ENCODE measurements at places on chromosomes 5 and 9.

- DNase-seq, result no peak
These were observed 223.1 kb upstream of the PAPPA start for GRCh38 chr9:115930472-115930871.

DNA sequence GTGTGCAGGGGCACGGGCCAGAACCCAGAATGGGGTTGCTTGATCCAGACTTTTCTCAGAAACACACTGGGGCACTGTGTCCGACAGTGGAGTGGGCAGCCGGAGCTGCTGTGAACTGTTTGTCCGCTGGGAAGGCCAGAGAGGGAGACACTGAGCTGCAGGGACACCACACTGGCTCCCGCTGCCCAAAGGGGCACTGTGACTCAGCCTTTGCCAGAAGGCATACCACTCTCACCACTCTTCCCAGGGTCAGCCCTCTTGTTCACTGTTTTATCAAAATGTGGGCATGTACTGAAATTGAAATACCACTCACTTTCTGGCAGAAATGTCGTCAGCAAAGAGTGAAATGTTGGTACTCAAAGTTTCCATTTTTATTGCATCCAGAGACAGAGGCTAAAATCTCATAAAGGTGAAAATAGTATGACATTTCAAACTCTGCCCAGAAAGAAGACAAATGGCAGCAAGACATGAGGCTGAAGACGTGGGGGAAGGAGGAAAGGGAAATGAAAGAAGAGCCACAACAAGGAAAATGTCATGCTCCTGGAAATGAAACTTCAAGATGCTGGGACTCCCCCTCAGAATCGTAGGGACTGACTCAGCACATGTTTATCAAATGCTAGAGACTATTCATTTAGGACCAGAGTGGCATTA is 4.5 kb upstream of the IL7R start:
- no peak for DNase-seq

GRCh38 chr5:62590387-62590786 is 11.8 kb downstream of the LRRC70 start:
- DNase-seq, result no peak

- no peak for DNase-seq
These were observed at the start of gene TNFAIP8 for GRCh38 chr5:119355685-119356611. TSS of gene TNFAIP8 (plus strand) at chr5:119356019. CDS start at chr5:119356091, 72 bp downstream.

DNA sequence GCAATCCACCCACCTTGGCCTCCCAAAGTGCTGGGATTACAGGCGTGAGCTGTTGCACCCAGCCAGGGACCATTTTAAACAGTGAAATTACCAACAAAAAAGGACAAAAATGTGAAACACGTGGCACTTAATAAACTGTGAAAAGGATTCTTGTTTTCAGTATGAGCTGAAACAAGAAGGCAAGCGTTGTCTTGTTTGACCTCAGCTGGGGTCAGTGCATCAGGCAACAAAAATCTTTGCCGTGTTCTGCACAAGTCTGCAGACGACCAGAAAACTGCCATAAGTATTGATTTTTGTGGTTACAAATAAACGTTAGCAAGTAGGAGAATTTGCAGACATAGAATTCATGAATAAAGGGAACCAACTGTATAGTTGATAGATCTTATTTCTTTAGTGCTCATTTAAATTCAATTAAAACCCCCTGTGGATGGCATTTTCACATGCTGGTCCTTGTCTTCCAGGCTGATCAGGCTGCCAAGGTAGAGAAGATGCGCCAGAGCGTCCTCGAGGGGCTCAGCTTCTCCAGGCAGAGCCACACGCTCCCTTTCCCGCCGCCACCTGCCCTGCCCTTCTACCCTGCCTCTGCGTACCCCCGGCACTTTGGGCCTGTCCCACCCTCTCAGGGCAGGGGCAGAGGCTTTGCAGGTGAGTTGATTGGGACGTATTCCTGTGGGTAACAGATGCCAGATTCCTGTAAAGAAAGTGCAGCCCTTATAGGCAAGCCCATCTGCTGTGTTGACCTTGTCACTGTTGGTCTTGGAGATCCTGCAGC is 18.8 kb upstream of the PHF2 start:
- DNase-seq, result no peak

Data from NCI-H510A treated with DMSO at 0.1 percent for 48 hours (cell line).